Stimulated activated CD4-positive, alpha-beta T cell treated with anti-CD3 and anti-CD28 coated beads, TNF-alpha, amount 100 ng/mL, for 1 hour (primary cell): ENCODE measurements at places on chromosomes 4 and X.

DNA sequence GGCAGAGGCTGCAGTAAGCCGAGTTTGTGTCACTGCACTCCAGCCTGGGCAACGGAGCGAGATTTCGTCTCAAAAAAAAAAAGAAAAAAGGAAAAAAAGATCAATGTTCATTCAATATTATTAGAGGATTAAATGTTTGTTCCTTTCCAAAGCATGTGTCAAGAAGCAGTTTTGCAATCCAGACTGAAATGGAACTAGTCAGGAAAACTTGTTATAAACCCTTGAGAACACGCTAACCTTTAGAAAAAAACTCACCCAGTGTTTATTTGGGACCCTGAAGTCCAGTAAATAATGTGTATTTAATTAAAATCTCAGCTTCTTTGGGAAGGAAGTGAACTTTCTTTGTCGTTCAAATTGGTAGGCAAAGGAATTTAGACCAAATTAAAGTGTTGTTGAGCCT lies 16.4 kb upstream of the PRSS12 start:
- no peak for DNase-seq

DNA sequence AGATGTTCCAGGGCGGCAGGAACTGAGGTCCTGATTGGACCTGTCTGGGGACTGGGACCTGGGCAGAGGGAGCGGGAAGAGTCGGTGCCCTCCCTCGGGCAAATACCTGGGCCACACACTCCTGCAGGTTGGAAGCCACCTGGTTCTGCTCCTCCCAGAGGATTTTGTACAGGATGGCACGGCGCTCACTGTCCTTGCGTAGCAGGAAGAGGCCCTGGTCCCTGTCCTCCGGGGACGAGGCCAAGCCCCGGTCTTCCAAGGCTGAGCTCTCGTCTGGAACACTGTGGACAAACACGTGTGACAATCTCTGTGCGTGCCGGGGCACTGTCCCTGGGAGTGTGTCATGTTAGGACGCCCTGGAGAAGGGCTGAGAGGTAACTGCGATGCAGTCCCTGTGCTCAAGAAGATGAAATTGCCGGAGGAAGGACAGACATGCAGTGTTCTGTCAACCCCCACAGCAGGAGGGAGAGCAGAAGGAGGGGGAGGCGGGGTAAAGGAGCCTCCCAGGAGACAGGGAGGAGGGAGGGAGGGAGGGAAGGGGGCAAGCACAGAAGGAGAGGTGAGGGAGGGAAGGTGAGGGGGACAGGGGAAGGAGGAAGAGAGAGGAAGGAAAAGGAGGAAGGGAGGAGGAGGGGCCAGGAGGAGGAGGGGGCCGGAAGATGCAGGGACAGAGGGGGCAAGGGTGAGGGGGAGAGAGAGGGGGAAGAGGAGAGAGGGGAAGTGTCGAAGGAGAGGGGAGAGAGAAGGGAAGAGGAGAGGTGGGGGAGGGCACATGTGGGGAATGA lies 29.0 kb downstream of the PDHA1 start:
- DNase-seq = no peak

GRCh38 chrX:45757272-45757671 lies 556.6 kb upstream of the DIPK2B start:
- DNase-seq = no peak

DNA sequence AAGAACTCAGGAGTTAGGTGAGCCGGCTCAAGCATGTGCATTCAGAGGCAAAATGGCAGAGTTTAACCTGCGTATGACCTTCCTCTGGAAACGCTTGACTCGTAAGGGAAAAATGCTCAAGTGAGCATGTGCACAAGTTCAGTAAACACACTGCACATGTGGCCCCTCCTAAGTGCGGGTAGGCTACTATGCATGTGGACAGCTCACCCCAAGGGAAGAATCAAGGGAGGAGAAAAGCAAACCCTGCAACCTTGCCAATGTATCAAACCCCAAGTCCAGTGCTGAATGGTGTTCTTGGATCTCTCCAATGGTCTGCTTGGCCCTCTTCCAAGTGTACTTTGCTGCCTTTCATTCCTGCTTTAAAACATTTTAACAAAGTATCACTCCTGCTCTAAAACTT lies 407.1 kb downstream of the ADAM29 start:
- DNase-seq = no peak

GRCh38 chr4:168440442-168441264 lies 39.6 kb downstream of the DDX60L start:
- no peak for DNase-seq

GRCh38 chr4:106486533-106486932 lies 118.0 kb upstream of the GIMD1 start:
- DNase-seq = no peak

- DNase-seq = no peak
Measured at GRCh38 chrX:19377799-19378198, 34.1 kb downstream of the PDHA1 start.

GRCh38 chr4:168737806-168738172 lies 240.9 kb downstream of the PALLD start:
- no peak for DNase-seq

DNA sequence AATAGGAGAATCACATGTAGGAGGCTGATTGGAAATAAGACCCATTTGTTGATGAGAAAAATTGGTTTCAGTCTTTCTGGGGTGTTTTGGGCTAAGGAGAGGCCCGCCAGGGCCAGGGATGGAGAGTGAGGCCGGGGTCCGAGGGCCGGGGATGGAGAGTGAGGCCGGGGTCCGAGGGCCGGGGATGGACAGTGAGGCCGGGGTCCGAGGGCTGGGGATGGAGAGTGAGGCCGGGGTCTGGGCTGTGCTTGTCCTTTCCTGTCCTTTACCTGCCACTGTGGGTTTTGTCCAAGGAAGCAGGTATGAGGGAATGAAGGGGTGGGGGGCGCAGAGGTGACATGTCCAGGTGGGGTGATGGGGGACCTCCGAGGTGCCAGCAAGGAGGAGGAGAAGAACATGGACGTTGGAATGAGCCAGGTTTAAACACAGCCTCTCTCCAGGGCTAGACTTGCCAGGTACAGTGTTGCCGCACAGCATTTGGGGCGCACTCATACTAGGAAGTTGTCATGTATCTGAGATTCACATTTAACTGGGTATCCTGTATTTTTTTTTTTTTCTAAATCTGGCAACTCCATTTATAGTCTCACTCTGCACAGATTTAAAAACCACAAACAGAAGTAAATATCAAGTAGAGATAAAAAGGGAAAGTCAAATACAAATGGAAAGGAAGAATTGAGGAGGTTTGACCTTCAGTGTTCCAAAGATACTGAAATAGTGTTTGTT lies 8.8 kb downstream of the RGS12 start:
- no peak for DNase-seq

DNA sequence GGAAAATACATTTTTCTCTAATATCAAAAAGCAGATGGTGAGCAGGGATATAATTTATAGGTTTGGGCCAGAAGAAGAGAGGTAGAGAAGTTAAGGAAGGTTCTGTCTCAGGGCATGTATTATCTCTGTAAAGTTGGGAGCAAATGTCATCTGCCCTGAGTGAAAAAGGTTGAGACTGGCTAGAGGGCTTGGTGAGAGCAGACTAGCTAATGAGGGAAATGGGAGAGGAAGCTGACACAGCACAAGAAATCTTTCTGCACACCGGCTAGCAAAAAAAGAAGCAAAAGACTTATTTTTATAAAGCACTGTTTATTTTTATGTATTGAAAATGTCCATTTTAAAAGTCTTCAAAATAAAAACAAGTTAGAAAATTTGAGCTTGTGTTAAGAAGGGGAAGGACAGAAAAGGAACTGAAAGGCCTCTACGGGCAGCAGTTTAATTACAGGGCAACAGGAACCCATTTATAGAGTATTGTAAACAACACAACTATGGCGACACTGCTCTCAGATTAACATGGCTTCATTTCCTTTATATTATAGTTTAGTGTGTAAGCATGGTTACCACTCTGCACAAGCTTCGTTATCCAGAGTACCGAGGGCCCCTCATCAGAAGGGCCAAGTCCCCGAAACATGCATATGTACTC lies 17.4 kb downstream of the CD40LG start:
- no peak for DNase-seq

DNA sequence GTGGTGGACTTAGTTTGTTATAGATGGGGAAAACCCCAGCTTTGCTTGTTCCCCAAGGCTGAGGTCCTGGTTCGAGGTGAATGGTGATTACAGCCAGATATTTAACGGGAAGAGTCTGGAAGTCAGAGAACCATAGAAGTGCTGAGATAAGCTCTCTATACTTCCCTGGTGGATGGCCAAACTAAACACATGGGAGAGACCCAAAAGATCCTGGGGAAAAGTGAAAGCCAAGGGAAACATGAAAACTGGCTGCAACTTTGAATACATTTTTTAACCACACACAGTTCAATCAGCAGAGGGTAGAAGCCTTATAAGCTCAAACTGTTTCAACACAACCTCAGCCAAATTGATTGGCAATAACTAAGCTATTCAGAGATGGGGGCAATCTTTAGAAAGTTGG lies 29.3 kb upstream of the SRPX start:
- DNase-seq = no peak

DNA sequence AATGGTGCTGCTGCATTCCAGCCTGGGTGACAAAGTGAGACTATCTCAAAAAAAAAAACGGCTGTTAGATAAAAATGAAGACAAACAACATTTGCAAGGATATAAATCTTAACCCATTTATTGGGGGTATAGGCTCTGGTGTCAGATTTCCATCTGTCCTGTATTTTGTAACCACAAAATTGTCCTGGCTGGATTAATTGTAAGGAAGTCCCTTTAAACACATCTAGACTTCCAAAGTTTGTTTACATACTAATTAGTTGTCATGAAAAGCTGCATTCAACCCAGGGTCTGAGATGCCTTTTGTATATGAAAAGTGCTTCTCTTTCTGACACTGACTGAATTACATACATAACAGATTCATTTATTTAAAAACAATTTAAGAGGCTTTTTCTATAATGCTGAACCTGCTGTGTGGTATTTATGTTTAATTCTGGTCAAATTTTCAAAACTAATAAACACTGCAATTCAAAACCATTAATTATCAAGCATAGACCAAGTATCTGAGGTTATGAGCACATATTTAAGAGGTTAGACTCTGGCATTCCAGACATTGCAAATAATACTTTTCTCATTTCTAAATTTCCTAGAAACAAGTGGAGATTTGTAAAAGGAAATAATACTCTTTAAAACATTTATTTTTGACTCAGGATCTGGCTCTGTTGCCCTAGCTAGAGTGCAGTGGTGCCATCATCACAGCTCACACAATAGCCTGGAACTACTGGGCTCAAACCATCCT lies 17.5 kb upstream of the UGDH start:
- no peak for DNase-seq

DNA sequence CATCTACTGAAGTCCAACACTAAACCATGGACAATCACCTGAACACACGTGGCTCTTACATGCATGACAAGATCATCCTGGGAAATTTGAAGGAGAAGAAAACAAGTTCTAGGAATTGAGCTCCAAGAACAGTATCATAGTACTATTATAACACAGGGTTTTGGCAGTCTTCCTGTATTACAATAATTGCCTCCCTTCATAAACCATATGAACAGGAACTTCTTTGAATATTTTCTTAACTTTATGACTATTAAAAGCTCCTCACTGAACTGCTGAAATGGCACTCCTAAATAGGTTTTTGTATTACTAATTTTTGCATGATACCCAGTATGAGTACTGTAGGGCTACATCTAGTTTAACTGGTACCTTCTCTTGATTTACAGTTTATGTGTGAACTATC lies 130.0 kb downstream of the ZAR1 start:
- no peak for DNase-seq

DNA sequence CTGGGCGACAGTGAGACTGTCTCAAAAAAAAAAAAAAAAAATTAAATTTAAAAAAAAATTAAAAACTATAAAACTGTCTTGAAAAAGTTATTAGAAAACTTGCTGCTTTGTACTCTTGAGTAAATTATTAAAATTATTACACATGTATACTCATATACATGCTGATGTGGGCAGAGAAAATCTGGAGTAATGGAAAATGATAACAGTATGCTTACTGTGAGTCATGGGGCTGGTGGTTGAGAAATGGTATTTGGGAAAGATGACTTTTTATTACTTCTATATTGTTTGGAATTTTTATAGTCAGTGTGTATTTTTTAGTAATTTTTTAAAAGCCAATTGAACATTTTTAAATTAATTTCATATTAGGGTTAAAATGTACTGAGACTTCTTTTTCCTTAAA lies 7.5 kb downstream of the YY2 start:
- DNase-seq = no peak

DNA sequence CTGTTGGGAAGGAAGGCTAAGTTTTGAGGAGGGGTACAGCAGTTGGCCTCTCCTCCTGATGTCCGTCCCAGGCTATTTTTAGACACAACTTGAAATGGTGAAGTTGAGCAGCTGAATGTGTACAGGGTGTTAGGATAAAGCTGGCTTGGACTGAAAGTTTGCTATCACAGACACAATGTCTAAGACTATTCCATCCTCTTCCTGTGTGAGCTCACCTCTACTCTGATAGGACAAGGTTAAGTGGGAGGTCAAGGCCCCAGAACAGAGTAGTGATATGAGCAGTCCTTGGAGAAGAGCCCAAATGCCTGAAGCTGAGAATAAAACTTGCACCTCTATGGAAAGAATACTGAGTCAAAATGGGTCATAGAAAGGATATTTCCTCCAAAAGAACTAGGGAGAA lies 4.1 kb downstream of the ATP1B4 start:
- no peak for DNase-seq

DNA sequence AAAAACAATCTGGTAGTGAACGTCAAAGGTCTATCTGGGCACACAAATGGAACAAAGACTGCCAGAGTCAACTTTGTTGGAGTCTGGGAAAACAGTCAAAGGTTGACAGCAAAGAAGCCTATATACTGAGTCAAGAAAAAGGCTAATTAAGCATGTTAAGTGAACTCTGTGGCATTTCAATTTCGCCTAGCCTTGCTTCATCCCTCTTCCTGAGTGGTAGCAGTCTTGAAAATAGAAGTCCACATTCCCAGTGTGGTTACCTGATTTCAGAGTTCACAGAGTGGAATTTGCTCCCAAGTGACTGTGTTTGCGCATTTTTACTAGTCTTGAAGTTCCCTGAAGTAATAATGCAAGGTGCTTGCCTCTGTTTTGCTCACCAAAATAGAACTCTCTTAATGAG lies 760.0 kb downstream of the FSTL5 start:
- no peak for DNase-seq

- DNase-seq = no peak
Measured at GRCh38 chr4:20260821-20261220, 9.1 kb downstream of the SLIT2 start.
